AG04450 (cell line): ENCODE measurements at places on chromosomes 1 and 21.
A peak's percentile ranks its signal among the peaks of the same experiment; 100 is the strongest.

DNA sequence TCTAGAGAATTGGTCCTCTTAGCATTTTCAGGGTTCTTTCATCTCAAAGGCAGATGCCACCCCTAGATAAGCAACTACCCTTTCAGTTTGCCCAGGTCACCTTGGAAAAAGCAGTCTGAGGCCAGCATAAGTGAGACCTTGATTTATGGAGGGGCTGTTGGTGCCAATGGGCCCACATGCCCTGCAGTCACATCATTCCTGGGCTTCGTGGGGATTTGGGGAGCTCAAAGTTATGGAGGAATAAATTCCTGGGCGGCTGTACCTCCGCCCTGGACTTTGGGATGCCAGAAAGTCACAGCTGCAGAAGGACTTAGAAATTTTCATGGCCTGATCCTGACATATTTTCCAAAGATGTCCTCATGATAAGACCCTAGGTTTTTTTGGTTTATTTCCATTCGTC lies 2.7 kb upstream of the SDHB start:
- DNase-seq: no peak

DNA sequence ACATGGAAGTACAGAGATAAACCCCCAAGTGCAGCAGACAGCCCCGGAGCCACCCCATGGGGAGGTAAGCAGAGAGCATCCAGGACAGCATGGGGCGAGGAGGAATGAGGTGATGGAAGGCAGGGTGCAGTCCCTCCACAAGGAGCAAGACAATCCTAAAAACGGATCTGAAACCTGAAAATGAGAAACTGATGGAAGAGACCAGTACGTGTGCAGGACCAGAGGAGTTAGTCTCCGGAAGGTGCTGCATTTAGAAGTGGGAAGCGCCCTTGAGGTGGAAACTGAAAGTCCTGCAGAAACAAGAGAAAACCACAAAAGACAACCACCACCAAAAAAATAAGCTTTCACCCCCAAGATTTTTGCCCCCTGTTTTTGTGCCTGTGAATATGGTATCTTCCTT lies 17.4 kb upstream of the DDOST start:
- DNase-seq: no peak

GRCh38 chr1:117638759-117639158 lies 32.9 kb downstream of the TENT5C start:
- no peak for DNase-seq

GRCh38 chr1:30662291-30662840 lies 61.0 kb downstream of the MATN1 start:
- no peak for DNase-seq

- no peak for DNase-seq
These were observed 3.3 kb downstream of the CASZ1 start for GRCh38 chr1:10793129-10793651.

- no peak for DNase-seq
These were observed 154.8 kb upstream of the GRIK3 start for GRCh38 chr1:37189111-37189510.

- DNase-seq: peak; percentile 69
These were observed 35.9 kb upstream of the CTTNBP2NL start for GRCh38 chr1:112359961-112360767.

DNA sequence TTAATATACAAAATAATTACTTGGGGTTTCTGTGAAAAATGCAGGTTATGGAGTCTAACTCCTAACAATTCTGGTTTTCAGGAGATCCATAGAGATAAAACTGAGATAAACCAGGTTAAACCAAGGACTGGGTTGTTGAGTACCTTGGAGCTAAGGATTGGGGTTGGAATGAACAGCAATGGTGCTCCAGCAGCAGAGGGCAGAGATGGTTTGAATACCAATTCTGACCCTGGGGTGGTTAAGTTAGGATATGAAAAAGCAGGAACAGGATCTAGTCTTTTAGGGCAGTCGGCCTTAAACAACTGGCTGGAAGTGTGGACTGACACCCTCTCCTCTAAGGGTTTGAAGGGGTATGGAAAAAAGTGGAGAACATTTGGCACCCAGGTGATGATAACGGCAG lies 53.0 kb downstream of the UROD start:
- no peak for DNase-seq

GRCh38 chr1:21491488-21492355 lies 17.5 kb upstream of the ALPL start:
- no peak for DNase-seq

DNA sequence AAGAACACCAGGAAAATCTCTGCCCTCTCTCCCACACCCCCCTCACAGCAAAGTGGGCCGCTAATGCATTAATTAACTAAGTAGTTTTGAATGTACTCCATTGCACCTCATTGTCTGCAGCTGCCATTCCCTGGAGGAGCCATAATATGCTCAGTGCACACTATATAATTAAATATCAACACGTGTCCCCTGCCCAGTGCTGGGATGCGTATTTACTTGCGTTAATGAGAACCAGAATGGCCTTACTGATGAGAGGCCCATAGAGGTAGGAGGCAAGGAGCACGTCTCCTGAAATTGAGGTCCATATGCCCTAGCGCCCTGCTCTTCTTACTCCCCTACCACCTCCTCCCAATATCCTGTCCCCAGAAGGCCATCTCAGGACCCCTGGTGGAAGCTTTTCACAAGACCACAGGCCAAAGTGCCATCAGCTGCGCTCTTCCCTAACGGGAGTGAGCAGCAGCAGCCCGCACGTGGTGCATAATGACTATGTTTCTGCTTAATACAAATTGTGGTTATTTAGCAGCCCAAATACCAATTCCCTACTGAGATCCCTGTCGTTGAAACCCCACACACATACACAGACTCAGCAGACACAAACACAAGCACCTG lies 76.8 kb downstream of the PLXNA2 start:
- DNase-seq: no peak

DNA sequence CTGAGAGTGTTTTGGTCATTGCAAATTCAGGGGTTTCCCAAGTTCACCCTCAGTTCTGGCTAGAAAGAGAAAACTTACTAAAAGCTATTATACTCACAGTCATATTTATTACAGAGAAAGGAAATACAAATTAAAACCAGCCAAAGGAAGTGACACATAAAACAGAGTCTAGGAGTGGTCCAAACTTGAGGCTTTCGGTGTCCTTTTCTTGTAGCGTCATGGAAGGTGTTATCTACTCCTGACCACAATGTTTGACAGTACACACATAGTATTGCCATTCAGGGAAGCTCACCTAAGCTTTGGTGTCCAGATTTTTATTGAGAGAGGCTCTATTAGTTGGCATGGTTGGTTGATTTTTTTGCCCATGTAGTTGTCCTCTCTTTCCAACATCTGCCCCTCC lies 59.0 kb downstream of the SLC35A3 start:
- no peak for DNase-seq

DNA sequence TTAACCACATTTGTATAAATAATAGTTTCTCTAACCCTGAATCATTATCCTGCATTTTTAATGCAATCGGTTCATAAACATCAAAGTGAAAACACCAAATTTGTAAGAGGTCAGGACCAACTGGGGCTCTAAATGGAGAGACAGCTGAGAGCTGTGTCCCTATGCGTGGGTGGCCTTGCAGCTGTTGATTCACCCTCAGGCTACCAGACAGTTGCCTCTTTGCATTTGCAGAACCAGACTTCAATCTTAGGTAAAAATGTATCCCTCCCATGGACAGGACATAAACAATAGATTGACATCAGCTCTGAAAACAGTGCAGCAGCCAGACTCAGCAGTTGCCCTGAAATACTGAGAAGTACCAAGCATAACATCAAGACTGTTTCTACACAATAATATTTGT lies 8.8 kb upstream of the TGFB2 start:
- no peak for DNase-seq

- DNase-seq: no peak
These were observed 65.2 kb downstream of the TMCO4 start for GRCh38 chr1:19734472-19734999.

DNA sequence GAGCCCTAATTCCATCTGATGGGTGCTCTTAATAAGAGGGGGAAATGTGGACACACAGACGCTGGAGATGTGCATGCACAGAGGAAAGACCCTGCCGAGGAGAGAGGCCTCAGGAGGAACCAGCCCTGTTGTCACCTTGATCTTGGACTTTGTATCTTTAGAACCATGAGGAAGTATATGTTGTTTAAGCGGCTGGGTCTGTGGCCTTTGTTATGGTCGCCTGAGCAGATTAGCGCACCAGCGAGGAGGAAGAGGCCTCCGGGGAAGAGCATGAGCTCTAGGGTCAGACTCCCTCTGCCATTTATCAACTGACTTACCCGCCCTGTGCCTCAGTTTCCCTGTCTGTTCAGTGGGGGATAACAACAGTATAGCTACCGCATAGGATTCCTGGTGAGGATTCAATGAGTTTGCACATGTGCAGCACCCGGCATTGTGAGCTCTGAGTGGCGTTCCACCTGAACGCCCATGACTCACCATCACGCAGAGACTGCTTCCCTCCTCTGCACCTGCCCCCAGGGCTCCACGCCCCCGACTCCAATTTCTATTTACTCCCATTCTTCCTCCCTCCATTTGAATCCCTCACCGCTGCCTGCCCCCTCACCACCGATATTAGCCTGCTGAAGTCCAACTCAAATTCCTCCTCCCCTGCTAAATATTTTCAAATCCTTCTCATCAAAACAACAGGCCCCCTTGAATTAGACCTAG lies 67.2 kb downstream of the ATP5PO start:
- no peak for DNase-seq

DNA sequence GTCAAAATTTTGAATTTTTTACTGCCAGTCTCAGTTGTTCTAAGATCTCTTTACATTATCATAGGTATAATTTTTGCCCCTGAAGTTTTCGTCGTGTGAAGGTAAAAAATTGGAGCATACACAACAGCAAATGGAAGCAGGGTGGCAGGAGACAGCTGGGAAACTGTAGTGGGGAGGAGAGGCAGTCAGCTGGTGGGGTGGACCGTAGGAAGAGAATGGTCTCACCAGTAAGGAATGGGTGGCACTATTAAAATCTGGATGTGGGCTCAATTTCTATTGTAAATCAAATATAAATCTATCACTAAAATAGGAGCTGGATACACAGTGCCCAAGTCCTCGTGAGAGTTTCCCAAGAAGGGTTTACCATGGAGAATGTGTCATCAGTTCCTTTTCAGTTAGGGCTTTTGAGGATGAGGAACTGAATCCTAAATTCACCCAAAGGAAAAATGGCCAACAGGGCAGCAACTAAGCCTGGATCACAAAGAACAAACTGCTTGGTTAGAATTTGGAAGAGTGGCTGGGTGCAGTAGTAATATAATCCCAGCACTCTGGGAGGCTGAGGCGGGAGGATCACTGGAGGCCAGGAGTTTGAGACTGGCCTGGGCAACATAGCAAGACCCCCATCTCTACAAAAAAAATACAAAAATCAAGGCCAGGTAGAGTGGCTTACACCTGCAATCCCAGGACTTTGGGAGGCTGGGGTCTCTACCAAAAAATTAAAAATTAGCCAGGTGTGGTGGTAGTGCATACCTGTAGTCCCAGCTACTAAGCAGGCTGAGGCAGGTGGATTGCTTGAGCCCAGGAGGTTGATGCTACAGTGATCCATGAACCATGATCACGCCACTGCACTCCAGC lies 10.5 kb upstream of the IRF2BP2 start:
- no peak for DNase-seq

- no peak for DNase-seq
These were observed 167.1 kb upstream of the KCNJ15 start for GRCh38 chr21:38089763-38090046.

DNA sequence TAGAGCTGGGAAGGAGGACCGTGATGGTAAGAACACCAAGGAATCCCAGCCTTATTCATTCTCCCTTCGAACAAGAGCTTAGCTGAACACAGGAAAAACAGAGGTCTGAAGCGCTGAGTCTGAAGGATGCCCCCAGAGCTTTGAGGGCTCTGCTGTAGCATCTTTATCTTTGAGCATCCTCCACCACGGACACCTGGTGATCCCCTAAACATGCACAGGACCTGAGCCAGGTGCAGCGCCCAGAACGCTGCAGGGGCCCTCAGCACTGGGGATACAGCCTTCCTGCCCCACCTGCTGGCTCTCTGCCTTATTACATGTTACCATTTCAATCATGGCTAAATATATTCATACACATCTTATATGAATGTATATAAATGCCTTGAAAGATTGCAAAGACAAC lies 7.7 kb upstream of the GPATCH4 start:
- DNase-seq: no peak

GRCh38 chr1:6475381-6476133 lies 9.6 kb upstream of the TNFRSF25 start:
- no peak for DNase-seq

- peak; percentile 94 for DNase-seq
These were observed 2.1 kb downstream of the VCAM1 start for GRCh38 chr1:100721526-100722207.

DNA sequence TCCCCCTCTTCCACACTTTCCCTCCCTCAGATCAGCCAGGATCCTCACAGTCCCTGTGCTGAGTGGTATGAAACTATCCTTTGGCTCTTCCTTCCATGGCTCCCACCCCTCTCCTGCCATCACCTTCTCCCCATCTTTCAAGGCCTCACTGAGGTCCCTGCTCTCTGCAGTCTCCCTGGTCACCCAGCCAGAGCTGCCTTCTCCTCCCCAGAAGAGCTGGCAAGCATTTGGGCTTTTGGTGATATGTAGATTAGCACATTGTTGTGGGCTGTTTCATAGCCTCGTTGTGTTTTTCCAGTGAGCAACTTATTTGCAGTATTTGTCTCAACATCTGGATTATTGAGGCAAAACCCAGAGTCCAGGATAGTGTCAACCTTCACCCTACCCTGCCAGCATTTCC lies 2.2 kb downstream of the CSF1 start:
- DNase-seq: no peak

GRCh38 chr1:6972399-6972798 lies 187.1 kb downstream of the CAMTA1 start:
- no peak for DNase-seq

GRCh38 chr1:20380175-20380574 lies 89.5 kb downstream of the VWA5B1 start:
- DNase-seq: no peak

DNA sequence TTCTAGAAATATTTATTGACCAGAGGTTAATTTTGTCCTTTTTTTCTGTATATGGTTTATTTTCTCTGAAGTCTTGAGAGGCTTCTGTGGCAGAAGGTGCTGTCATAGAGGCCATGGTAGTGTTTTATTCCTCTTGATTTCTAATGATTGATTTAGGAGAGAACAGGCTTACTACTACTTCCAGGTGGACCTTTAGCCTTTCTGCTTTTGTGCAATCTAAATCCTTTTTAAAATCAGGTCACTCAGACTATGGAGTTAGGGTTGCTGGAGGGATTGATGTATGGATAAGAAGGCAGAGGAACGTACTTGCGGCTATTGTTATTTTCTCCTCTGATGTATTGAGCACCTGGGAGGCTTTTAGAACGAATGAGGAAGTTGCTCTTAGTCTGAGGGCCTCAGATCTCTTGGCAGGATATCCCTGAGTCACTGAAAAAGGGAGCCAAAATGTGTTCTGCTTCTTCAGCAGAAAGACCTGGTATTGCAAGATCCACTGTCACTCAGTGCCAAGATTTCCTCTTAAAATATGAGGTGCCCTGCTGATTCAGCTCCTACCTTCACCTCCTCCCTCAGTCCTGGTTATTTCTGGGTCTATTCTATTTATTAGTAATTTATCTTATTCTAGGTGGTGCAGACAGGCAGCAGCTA lies 277.4 kb downstream of the ZNF648 start:
- no peak for DNase-seq

- no peak for DNase-seq
These were observed 106.0 kb downstream of the DYRK1A start for GRCh38 chr21:37472581-37472980.
